ENCODE measurements at places on chromosomes 16 and 17. TPM values are rescaled to one million over a fixed set of nuclear protein-coding genes. Genes with fewer than 3 reads are reported as not detected.

ANKFN1 gene
- total RNA-seq, result not detected

POLR3E gene
- total RNA-seq, result 102 TPM

KRTAP1-1 gene
- not detected for total RNA-seq

TMEM11 gene
- 33.5 TPM for total RNA-seq

KRTAP29-1 gene
- total RNA-seq, result not detected

DNA sequence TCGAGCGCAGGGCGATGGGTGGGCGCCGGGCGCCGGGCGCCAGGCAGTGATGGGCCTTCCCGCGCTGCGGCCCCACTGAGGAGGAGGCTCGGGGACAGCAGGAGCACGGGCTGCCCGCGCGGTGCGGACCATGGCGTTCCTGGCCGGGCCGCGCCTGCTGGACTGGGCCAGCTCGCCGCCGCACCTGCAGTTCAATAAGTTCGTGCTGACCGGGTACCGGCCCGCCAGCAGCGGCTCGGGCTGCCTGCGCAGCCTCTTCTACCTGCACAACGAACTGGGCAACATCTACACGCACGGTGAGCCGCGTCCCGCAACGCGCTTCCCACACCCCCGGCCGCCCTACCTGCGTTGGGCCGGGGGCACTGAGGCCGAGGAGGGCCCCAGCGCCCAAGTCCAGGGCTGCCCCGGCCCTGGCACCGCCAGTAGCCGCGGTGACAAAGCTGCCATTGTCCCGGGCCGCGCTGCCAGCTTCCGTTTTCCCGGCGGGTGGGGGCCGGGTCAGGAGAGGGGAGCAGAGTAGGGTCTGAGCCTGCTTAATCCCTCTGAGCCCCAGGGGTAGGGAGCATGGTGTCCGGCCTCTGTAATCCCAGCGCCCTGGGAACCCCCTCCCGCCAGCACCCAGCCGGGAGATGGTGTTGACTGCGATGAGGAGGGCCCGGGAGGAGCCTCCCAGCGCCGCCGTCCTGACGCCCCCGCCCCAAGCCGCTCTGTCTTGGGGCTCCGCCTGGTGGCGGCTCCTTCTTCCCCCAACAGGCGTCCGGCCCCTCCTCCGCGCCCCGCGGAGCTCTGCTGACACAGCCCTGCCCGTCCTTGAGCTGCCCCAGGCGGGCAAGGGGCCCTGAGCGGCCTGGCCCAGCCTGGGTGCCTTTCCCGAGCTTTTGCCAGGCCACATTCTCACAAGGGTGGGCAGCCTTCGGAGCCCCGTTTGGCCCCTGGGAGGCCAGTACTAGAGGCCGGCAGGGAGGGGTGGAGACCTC lies 685 bp downstream of the PAQR4 start:
- DNase-seq, result peak; percentile 95

DNA sequence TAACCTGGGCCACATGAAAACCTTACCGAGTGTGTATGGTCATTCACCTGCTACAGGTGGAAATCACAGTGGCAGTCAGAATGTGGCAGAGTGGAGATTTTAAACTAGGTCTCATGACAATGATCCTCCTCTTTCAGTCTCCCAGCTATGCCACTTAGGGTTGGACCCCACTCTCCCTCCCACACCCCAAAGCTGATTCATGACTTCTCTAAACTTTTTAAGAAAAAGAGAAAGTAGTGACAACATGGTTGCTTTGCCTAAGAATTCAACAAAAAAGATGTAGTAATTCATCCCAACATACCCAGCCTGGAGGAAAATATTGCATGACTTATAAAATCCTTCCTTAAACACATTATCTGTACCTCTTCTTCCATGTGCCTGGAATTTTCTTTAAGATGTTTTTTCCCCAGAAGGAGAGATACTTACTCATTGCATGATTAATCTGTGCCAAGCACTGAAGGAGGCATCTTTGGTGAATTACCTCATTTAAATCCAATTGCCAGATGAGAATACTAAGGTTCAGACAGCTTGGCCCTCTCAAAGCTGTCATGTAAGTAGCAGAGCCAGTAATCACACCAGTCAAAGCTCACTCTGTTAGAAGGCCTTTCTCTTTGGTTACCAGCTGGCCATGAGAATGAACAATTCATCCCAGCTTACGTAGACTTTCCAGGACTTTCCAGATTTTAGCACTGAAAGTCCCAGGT lies 119.9 kb downstream of the COPRS start:
- no peak for DNase-seq
